ENCODE measurements at places on chromosomes 7 and 10.

DNA sequence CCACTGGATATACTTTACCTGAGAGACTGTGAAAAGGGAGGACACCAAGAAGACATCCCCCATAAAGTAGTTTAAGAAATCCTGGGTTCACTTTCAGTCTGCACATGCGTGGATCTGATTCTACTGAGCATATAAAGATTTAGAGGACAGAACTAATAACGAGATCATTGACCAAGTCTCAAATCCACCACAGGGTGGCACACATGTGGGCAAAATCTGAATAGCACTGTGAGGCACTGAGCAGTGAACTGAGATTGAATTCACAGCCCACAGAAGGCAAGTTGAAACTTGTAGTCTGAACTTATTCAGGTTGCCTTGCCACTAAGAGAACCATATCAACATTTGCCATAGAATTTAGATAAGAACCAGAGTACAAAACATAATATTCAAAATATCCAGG is 818.6 kb downstream of the GRID1 start:
- DNase-seq = no peak

GRCh38 chr10:26516540-26517101 is 78.5 kb downstream of the APBB1IP start:
- DNase-seq = no peak

DNA sequence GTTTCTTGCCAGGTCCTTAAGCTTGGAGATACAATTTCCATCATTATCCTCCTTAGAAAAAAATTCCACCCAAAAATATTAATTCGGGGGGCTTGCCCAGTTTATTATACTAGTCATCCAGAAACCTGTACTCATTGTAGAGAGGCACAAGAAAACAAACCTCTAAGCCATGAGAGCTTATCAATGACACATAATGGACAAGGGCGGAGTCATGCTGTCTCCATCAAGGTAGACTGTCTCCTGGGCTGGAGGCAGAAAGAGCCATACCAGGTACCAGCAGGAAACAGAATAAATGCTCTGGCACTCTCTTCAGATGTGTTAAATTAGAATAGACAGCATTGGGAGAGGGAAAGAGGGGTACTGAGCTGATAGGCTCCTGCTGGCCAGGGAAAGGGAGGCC is 69.8 kb upstream of the GSDME start:
- DNase-seq = no peak

DNA sequence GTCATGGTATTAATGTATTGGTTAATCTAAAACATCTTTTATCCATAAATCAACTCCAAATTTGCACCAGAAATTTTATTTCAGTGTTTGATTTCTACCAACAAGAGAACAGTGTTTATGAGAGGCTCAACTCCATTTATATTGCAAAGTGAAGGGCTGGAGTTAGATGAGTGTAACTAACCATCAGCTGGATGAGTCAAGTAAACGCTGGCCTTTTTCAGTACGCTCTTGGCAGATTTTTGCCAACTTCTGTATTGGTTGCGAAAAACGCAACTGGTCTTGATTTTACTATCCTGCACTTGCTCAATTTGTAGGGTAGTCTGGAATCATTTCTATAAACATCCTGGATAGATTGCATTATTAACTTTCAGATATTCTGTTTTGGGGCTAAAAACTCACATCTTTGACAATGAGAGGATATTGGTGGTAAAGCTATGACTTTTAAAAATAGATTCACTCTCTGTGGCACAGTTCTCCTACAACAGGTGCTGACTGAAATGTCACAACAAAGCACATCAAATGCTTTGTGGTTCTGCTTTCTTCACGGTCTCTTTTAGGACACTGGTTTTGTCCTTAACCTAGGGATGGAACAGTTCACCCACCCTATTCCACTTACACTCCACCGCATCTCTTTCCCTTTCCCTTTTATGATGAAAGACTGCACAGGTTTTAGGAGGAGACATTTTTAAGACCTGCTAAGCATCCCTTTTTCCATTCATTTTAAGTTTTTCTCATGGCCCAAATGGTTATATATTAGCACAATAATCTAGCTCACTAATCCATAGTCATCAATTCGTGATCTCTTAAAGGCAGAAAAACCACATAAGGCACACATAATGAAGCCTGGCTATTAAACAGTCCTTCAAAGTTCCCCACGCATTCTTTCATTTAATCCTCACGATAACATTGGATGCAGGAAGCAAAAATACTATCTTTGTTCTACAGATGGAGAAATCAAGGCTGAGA is 12.8 kb downstream of the CACNA2D1 start:
- DNase-seq = no peak

DNA sequence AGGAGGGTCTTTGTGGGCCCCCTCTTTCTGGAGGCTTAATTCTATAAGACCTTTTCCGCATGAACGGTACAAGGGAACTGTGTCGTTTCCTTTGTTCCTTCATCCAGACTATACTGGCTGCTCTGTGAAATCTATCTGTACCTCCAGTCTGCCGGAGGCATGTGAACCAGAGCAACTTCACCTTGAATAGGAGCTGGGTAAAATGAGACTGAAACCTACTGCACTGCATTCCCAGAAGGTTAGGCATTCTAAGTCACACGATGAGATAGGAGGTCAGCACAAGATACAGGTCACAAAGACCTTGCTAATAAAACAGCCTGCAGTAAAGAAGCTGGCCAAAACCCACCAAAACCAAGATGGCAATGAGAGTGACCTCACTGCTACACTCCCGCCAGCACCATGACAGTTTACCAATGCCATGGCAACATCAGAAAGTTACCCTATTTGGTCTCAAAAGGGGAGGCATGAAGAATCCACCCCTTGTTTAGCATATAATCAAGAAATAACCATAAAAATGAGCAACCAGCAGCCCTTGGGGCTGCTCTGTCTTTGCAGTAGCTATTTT is 36.8 kb upstream of the INPP5F start:
- no peak for DNase-seq

DNA sequence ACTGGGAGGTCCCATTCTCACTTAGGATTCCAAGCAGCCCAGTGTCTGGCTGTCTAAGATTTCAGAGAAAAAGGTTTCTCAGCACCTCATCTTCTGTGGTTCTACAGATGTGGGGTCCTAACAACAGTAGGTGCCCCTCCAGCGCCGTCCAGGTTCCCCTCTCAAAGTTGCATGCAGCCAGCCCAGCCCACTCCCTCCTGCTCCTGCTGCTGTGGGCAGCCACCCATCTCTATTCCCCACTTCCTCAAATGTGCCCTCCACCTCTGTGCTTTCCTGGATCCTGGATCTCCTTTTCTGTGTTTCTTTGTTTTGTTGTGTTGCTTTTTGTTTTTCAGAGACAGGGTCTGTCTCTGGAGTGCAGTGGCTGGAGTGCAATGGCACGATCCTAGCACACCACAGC is 13.3 kb upstream of the SLC18A3 start:
- no peak for DNase-seq
